ENCODE measurements at places on chromosomes 6 and 20. TPM values are rescaled to one million over a fixed set of nuclear protein-coding genes. Genes with fewer than 3 reads are reported as not detected.

DNA sequence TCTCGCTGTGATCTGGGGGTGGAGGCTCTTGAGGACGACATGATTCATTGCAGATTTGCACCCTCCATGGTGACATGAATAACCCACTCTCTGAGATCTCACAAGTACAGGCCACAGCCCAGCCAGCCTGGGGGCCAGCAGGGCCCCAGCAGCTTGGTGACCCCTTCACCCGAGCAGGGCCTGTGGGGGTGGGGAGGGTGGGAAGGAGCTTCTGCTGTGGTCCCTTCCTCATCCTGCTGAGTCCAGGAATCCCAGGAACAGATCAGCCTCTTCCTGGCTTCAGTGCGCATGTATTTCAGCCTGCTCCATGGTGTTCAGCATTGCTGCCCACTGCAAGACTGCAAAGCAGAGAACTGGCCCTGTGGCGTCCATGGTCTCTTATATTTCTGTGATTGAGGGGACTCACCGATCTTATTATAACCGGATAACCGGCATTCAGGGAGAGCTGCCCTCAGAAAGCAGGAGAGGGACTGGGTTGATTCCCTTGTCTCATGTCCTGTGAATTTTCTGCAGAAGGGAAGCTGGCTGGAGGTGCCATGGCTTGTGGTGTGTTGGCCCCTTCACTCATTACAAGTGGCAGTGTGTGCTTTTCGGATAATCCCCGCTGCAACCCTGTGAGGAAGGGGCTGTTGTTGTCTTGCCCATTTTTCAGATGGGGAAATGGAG lies 118.8 kb upstream of the FRMD1 start:
- H3K27ac ChIP-seq = no peak overlapping the region
- peaks cover 5% of the 10 kb centered on the region for H3K4me1 ChIP-seq
- DNase-seq = no peak
- H3K4me3 ChIP-seq = no peak overlapping the region

Gene APOBEC2
- total RNA-seq = not detected

Gene PRR18
- 0.13 TPM for total RNA-seq

GRCh38 chr6:148313488-148313887 lies 29.1 kb upstream of the SASH1 start:
- no peak for DNase-seq
- H3K4me1 ChIP-seq = peaks cover 6% of the 10 kb centered on the region
- no peak overlapping the region for H3K4me3 ChIP-seq
- no peak overlapping the region for H3K27ac ChIP-seq
- H3K36me3 ChIP-seq = no peaks in the 10 kb centered on the region

Data from neural progenitor cell (in vitro differentiated cells).